ENCODE measurements at places on chromosomes 6 and 20. TPM values are rescaled to one million over a fixed set of nuclear protein-coding genes. Genes with fewer than 3 reads are reported as not detected.
A peak's percentile ranks its signal among the peaks of the same experiment; 100 is the strongest.

Gene ELOVL4
- total RNA-seq: 10.4 TPM

- H3K27ac ChIP-seq: peak overlapping the region; percentile 88
- H3K36me3 ChIP-seq: peaks cover 33% of the 10 kb centered on the region
- DNase-seq: no peak
- no peaks in the 10 kb centered on the region for H3K27me3 ChIP-seq
- peaks cover 24% of the 10 kb centered on the region for H3K4me1 ChIP-seq
Measured at GRCh38 chr6:35469751-35470662, 1.8 kb downstream of the RPL10A start.

- H3K4me1 ChIP-seq: no peaks in the 10 kb centered on the region
- DNase-seq: no peak
- H3K27ac ChIP-seq: no peak overlapping the region
- H3K36me3 ChIP-seq: no peaks in the 10 kb centered on the region
- H3K27me3 ChIP-seq: no peaks in the 10 kb centered on the region
Measured at GRCh38 chr6:21648475-21649050, 55.0 kb downstream of the SOX4 start.

DNA sequence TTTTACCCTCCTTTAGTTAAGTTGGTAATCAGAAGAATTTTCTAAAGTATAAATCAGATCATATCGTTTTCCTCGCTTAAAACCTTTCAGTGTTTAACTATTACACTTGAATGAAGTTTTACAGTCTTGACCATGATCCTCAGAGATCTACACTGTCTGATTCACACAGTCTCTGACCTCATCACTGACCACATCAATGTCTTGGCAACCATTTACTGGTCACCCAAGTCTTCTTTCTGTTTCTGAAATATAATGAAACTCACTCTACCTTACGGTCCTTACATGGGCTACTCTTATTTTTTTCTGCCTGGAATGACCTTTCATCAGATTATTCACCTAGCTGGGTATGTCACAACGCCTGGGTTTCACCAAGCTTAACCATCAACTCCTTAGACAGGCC is 71.4 kb downstream of the ADGB start:
- no peaks in the 10 kb centered on the region for H3K36me3 ChIP-seq
- DNase-seq: peak; percentile 37
- no peak overlapping the region for H3K4me3 ChIP-seq
- no peak overlapping the region for H3K27ac ChIP-seq
- no peaks in the 10 kb centered on the region for H3K4me1 ChIP-seq

Gene POU5F1
- 6.3 TPM for total RNA-seq

DNA sequence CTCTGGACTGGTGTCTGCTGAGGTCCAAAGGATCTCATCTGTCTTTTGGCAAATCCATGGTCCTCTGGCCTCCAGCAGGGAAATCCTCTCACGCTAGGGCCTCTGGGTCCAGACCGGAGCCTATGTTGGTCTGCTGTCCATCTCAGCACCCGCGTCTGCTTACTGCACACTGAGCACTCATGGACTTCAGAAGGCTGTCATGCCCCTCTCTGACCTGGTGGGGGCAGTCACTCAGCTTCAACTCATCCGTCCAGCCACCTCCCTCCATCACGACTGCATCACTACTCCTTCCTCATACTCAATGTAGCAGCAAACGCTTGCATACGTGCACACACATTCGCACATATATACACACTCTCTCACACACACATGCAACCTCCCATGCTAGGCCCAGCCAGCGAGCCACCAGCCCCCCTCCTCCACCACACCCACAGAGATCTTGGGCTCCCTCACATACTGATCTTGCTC is 33.3 kb downstream of the GABRR2 start:
- H3K4me1 ChIP-seq: no peaks in the 10 kb centered on the region
- H3K36me3 ChIP-seq: no peaks in the 10 kb centered on the region
- peaks cover 3% of the 10 kb centered on the region for H3K27me3 ChIP-seq
- no peak overlapping the region for H3K27ac ChIP-seq
- H3K4me3 ChIP-seq: no peak overlapping the region

GRCh38 chr6:108568551-108569305 is 8.0 kb downstream of the FOXO3 start:
- H3K27ac ChIP-seq: no peak overlapping the region
- H3K4me1 ChIP-seq: peaks cover 25% of the 10 kb centered on the region
- H3K36me3 ChIP-seq: peaks cover 14% of the 10 kb centered on the region
- H3K27me3 ChIP-seq: no peaks in the 10 kb centered on the region

All from astrocyte (in vitro differentiated cells and primary cell).